Tibial artery (tissue), 4 donors: ENCODE measurements at places on chromosomes 7 and 10.

DNA sequence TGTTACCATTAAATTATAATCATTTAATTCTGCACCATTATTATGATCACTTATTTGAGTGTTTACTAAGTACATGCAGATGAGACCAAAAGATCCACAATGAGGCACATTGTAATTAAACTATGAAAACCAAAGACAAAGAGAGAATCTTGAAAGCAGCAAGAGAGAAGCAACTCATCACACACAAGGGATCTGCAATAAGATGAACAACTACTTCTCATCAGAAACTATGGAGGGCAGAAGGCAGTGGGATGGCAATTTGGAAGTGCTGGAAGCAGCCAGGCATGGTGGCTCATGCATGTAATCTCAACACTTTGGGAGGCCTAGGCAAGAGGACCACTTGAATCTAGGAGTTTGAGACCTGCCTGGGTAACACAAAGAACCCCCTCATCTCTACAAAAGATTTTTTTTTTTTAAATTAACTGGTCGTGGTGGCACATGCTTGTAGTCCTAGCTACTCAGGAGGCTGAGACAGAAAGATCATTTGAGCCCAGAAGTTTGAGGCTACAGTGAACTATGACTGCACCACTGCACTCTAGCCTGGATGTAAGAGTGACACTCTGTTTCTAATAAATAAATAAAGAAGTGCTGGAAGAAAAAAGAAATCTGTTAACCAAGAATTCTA, 47.7 kb downstream of the CDK6 start:
- H3K4me1 ChIP-seq = no peaks in the 10 kb centered on the region
- no peak overlapping the region for H3K4me3 ChIP-seq
- no peaks in the 10 kb centered on the region for H3K36me3 ChIP-seq
- no peaks in the 10 kb centered on the region for H3K27me3 ChIP-seq
- peak overlapping the region; percentile 69 for H3K27ac ChIP-seq

DNA sequence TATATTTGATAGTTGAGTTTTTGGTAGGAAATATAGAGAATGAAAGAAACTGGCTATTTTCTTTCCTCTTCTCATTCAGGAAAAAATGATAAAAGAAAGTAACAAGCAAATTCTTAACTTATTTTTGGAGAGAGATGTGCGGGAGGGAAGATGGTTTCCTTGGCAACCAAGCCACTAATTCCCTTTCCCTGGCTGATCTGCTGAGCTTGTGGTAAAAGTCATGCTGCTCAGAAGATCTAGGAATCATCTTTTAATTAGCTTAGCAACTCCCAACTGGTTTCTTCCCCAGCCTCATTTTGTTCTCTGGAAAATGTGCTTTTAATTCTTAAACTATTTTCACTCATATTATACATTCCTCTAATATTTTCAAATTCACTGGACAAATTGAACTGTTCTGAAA, 11.8 kb downstream of the UROS start:
- DNase-seq = no peak
- no peak overlapping the region for H3K4me3 ChIP-seq
- peaks cover 77% of the 10 kb centered on the region for H3K36me3 ChIP-seq
- H3K27ac ChIP-seq = no peak overlapping the region
- no peaks in the 10 kb centered on the region for H3K4me1 ChIP-seq
- no peaks in the 10 kb centered on the region for H3K27me3 ChIP-seq

DNA sequence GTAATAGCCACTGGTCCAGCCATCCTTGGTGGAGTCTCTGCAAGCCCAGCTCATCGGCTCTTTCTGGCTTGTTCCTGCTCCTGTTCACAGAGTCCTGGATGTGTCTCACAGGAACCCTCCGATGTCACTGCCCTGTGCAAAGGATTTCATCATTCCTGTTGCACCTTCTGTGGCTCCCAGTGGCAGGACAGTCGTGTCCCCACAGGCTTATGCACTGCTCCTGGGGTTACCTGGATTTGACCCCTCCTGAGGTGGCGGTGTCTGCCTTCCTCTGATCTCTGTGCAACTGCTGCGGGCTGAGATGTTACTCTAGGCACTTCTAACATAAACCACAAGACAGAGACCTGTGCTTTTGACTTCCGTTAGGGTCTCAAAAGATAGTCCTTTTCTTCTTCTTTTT, 30.6 kb downstream of the APBB1IP start:
- no peaks in the 10 kb centered on the region for H3K27me3 ChIP-seq
- no peak for DNase-seq
- no peaks in the 10 kb centered on the region for H3K4me1 ChIP-seq

- no peak overlapping the region for H3K4me3 ChIP-seq
- H3K27me3 ChIP-seq = no peaks in the 10 kb centered on the region
- no peak overlapping the region for H3K27ac ChIP-seq
- no peaks in the 10 kb centered on the region for H3K4me1 ChIP-seq
- H3K36me3 ChIP-seq = no peaks in the 10 kb centered on the region
Measured at GRCh38 chr10:7302392-7302906, 108.4 kb downstream of the SFMBT2 start.

GRCh38 chr10:79984851-79985250, 35.9 kb upstream of the SFTPD start:
- no peaks in the 10 kb centered on the region for H3K36me3 ChIP-seq
- no peak for DNase-seq

- peaks cover 69% of the 10 kb centered on the region for H3K36me3 ChIP-seq
- no peak for DNase-seq
- no peaks in the 10 kb centered on the region for H3K27me3 ChIP-seq
- no peak overlapping the region for H3K4me3 ChIP-seq
- H3K27ac ChIP-seq = no peak overlapping the region
Measured at GRCh38 chr7:149722356-149722957, 50.9 kb downstream of the ZNF467 start.

DNA sequence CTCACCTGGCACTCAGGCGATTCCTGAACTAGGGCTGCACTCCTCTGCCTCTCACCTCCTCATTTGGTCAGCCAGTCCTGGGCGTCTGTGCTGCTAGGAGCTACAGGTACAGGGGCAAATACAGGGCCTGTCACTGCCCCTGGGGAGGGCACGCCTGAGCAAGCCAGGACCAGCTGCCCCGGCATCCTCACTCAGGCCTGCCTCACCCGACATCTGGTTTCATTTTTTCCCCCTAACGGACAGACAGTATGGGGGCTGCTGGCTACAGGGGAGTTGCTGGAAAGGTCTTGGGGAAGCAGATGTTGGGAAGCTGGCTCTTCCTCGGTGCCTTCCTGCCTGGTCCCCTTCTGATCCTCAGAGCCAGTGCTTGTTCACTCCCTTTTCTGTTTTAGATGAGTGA, 77.3 kb upstream of the PPIF start:
- H3K4me3 ChIP-seq = no peak overlapping the region
- peaks cover 67% of the 10 kb centered on the region for H3K4me1 ChIP-seq
- H3K27me3 ChIP-seq = no peaks in the 10 kb centered on the region
- no peak overlapping the region for H3K27ac ChIP-seq

- peak; percentile 31 for DNase-seq
- H3K4me3 ChIP-seq = peak overlapping the region; percentile 74
- H3K27ac ChIP-seq = peak overlapping the region; percentile 84
- no peaks in the 10 kb centered on the region for H3K36me3 ChIP-seq
- H3K27me3 ChIP-seq = no peaks in the 10 kb centered on the region
Measured at GRCh38 chr7:75915416-75916156, 631 bp downstream of the POR start.

GRCh38 chr7:85078181-85078580, 108.7 kb downstream of the SEMA3D start:
- no peak overlapping the region for H3K27ac ChIP-seq
- H3K27me3 ChIP-seq = no peaks in the 10 kb centered on the region
- H3K4me1 ChIP-seq = no peaks in the 10 kb centered on the region
- no peaks in the 10 kb centered on the region for H3K36me3 ChIP-seq

DNA sequence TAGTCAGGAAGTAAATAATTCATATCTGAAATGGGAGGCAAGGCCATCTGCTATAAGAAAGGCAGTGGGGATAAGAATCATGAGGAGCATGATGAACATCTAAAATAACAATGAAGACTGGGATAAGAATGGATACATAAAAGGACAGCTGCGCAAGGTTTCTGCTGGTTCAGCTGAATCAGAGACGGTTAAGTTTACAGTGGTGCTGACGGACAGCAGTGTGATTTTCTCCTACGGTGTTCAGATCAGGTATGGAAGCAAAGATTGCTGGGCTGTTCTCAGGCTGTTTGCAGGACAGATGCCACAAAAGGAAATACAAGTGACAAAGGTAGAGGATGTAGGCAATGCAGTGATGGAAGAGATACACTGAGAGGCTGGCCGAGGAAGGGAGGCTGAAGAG, 8.4 kb downstream of the CYCS start:
- H3K27ac ChIP-seq = no peak overlapping the region
- no peak for DNase-seq
- H3K36me3 ChIP-seq = peaks cover 19% of the 10 kb centered on the region

- H3K36me3 ChIP-seq = no peaks in the 10 kb centered on the region
- no peaks in the 10 kb centered on the region for H3K4me1 ChIP-seq
- H3K27ac ChIP-seq = no peak overlapping the region
- H3K27me3 ChIP-seq = no peaks in the 10 kb centered on the region
- DNase-seq = no peak
Measured at GRCh38 chr10:26890956-26891355, 30.2 kb upstream of the ABI1 start.

DNA sequence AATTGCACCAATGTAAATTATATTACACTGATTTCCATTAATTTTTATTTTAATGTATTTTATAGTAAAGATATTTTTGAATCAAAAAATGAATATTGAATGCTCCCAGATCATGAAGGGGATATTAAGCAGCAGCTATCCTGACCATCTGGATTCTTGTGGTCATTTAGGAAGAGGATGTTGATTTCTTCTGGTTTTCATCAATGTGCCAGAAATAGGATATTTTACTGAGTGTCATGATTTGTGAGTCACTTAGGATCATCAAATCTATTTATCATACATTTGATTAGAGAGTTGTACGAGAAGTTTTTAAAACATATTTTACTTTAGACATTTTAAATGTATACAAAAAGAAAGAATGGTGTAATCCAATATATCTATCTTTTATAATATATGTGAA, 366.3 kb upstream of the CHRM2 start:
- no peak overlapping the region for H3K4me3 ChIP-seq
- H3K27me3 ChIP-seq = no peaks in the 10 kb centered on the region
- no peak for DNase-seq
- H3K36me3 ChIP-seq = no peaks in the 10 kb centered on the region

GRCh38 chr10:67476201-67476600, 219.8 kb downstream of the CTNNA3 start:
- H3K36me3 ChIP-seq = no peaks in the 10 kb centered on the region
- no peaks in the 10 kb centered on the region for H3K27me3 ChIP-seq
- no peak overlapping the region for H3K4me3 ChIP-seq
- H3K27ac ChIP-seq = no peak overlapping the region

DNA sequence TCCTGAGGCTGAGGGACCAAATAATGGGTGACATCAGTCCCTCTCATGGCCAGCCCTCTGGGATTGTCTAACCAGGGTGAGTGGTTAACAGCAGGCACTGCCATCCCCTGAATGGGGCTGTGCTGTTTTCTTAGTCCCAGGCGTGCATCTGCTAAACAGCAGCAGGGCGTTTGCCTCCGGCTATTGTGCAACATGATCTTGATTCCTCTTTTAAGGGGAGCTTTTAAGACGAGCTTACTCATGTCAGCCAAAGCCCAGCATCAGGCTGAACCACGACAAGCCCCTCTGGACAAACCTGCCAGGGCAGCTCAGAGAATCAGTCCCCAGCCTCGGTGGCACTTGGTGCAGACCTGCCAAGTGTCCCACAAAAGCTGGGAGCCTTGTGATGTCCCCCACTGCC, 16.2 kb upstream of the IGFBP3 start:
- H3K27me3 ChIP-seq = no peaks in the 10 kb centered on the region
- DNase-seq = no peak
- H3K4me1 ChIP-seq = no peaks in the 10 kb centered on the region
- H3K4me3 ChIP-seq = no peak overlapping the region
- no peak overlapping the region for H3K27ac ChIP-seq
- H3K36me3 ChIP-seq = no peaks in the 10 kb centered on the region

GRCh38 chr7:32047075-32047474, 23.1 kb downstream of the PDE1C start:
- H3K27ac ChIP-seq = no peak overlapping the region
- no peaks in the 10 kb centered on the region for H3K4me1 ChIP-seq
- H3K4me3 ChIP-seq = no peak overlapping the region
- DNase-seq = no peak
- H3K27me3 ChIP-seq = no peaks in the 10 kb centered on the region

- H3K36me3 ChIP-seq = no peaks in the 10 kb centered on the region
- H3K27ac ChIP-seq = peak overlapping the region; percentile 34
- H3K27me3 ChIP-seq = no peaks in the 10 kb centered on the region
Measured at GRCh38 chr7:95871075-95871848, 98.9 kb downstream of the DYNC1I1 start.

DNA sequence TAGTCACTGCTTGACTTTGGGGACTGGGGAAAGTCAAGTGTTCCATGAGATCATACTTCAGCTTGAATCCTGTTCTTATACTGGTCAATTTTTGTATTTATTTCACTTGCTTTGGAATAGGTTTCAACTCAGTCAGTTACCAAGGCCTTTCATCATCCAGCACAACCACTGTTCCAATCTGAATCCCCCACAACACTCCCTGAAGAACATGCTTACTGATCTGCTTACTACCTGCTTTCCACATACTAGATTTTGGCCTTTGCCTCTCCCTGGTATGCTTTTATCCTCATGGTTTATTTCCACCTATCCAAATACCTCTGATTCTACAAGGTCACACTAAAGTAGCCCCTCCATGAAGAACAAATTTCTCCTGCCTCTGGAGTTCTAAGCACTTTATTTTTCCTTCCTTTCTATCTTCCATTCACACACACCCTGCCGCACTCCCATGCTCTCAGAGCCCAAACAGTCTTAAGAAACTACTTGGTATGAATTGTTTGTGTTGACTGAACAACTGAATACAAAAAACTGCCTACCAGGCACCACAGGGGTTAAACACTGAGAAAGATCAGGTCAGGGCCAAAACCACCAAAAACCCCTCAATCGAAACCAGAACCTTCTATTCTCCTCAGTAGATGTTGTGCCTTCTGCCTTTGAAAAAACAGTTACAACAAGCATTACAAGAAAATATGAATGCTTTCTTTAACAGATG, 178.1 kb downstream of the AVL9 start:
- H3K36me3 ChIP-seq = no peaks in the 10 kb centered on the region
- no peak for DNase-seq
- no peak overlapping the region for H3K27ac ChIP-seq
- H3K27me3 ChIP-seq = no peaks in the 10 kb centered on the region
- H3K4me3 ChIP-seq = no peak overlapping the region

DNA sequence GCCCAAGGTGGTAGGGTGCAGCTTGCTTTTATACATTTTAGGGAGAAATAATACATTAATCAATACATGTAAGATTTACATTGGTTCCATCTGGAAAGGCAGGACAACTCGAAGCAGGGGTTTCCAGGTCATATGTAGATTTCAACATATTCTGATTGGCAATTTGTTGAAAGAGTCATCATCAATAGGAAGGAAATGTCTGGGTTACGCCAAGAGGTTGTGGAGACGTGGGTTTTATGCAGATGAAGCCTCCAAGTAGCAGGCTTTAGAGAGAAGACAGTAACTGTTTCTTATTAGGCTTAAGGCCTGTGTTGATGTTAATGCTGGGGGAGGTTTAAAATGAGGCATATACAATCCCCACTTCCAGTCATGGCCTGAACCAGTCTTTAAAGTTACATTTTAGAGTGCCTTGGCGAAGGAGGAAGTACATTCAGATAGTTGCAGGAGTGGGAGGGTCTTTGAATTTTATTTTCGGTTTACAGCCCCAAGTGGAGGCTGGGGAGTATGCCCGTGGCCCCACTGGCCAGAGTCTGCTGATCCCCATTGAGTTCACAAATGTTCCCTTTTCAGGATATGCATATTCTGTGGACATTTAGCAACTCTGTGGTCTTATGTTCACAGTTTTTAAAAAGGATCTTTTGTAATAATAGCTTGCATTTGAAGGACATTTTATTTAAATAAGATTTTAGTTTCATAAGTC, 166.0 kb upstream of the GDF10 start:
- H3K36me3 ChIP-seq = no peaks in the 10 kb centered on the region
- H3K4me3 ChIP-seq = no peak overlapping the region
- no peaks in the 10 kb centered on the region for H3K4me1 ChIP-seq
- no peak overlapping the region for H3K27ac ChIP-seq
- no peak for DNase-seq
